ENCODE measurements at places on chromosomes 7 and 10.

GRCh38 chr7:101081432-101081831 lies 3.8 kb upstream of the TRIM56 start:
- no peak for DNase-seq

GRCh38 chr7:32216759-32217158 lies 146.6 kb upstream of the PDE1C start:
- DNase-seq = no peak

GRCh38 chr7:84177758-84178412 lies 16.7 kb downstream of the SEMA3A start:
- no peak for DNase-seq

DNA sequence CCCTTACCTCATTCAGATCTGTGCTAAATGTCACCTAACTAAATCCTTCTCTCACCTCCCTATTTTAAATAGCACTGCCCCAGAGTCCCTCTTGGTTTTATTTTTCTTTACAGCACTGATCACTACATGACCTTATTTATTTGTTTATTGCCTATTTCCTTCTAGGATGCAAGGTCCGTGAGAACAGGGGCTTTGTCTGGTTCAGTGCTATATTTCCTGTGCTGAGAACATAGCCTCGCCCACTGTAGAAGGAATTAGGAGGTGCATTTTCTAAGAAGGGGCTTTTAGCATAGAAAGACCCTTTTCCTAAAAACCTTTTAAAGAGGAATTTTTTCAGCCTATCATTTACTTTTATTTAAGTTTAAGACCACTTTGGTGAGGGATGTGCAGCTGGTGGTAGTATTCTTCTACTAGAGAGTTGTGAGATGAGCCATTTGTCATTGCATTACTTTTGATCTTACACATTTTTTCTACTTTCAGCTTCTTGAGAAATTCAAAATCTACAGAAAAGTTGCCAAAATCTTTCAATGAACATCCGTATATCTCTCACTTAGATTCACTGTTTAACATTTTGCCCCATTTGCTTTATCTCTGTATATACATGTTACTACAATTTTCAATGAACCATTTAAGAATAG lies 13.5 kb upstream of the PCGF5 start:
- no peak for DNase-seq

DNA sequence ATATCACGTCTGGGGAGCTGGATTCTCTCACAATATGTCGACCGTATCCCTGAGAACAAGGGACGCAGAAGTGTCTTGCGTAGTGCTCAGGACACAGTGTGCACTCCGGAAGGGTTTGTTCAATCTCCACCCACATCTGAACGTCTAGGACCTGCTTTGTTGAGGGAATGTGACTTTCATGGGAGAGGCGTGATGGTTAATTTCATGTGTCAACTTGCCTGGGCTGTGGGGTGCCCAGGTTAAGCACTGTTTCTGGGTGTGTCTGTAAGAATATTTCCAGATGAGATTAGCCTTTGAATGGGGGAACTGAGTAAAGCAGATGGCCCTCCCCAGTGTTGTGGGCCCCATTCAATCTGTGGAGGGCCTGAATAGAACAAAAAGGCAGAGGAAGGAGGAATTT lies 80.4 kb upstream of the SFMBT2 start:
- DNase-seq = no peak

- DNase-seq = no peak
These were observed 1.3 kb downstream of the CYTH3 start for GRCh38 chr7:6271060-6271658.

- no peak for DNase-seq
These were observed 1.0 kb upstream of the COL13A1 start for GRCh38 chr10:69800665-69801064.

DNA sequence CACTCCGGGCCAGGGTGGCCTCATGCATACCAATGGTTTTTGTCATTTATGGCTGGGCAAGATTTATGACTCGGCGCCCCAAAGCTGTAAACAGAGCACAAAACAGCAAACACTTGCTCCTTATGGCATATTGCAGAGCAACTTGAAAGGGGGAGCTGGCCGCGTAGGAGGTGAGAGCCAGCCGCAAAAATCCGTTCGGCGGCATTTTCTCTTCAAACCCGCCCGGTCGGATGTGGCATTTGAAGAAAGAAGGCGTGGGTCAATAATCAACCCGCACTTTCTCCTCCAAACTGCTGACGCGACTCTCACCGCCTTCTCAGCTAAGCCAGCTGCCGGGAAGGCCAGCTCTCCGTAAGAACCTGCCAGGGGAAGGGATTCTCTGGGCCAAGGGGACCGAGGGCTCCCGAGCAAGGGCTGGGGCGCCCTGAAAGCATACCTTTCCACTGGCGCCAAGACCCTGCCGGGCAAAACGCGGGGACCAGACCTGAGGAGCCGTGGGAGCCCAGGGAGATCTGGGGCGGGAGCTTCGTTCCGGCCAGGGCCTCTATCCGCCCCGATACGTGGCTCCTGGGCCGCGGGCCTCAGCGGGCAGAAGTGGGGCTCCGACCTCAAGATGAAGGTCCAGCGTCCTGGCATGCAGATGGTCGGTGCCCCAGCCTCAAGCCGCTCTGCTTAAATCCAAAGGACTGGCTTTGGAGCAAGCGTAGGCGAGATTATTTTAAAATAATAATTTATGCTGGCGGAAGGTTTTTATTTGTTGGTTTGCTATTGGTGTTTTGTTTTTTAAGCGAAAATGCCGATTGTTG lies 12.9 kb upstream of the HOXA2 start:
- no peak for DNase-seq

DNA sequence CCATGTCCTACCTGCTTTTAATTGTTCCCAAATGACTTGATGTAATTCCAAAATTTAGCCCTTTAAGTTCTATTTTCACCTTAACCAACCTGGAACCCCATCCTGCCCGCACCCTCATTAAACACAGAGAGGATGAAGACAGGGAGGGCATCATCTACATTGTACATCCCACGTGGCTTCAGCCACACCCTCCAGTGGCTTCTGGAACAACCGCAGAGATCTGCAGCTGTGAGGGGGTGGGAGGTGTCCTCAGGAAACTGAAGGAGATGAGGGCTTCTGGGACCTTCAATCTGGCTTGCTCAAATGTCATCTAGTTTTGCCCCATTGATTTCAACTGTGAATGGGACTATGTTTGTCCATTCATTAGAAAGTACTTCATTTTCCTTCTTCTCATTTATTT lies 39.0 kb downstream of the AKR1B1 start:
- no peak for DNase-seq

- DNase-seq = no peak
These were observed 147.1 kb downstream of the RNF216 start for GRCh38 chr7:5634107-5634950.

- DNase-seq = no peak
These were observed 230.9 kb downstream of the CREB5 start for GRCh38 chr7:28643188-28643569.

DNA sequence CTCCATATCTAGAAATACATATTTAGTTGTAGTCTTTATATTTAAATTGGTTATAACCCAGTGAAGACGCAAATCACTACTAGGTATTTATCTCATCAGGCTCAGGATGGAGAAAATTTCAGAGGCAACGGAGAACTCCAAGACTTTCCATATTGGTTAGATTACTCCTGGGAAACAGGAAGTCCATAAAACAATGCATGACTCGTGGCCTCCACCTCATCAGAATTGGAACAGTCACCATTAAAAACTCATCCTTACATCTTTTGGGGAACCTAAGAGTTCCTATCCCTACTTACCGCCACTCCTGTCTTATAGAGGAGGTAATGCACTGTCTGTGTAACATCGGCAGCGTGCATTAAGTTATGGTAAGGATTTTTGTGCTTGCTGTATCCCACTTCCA lies 177.6 kb downstream of the PPP1R17 start:
- no peak for DNase-seq

DNA sequence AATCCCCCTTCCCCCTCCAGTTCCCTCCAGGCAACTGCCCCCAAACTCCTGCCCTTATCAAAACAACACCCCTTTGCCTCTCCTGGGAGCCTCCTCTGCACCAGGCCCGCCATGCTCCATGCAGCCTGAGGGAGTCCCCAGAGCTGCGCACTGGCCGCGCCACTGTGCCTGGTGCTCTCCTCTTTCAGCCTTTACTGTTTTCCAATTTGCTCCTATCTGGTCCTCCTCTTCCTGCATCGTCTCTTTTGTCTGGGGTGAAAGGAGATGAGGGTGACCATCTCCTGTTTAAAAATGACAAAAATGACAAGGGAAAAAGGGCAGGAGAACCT lies 165.8 kb upstream of the ADCY1 start:
- no peak for DNase-seq

GRCh38 chr10:72906446-72906845 lies 12.9 kb downstream of the OIT3 start:
- no peak for DNase-seq

GRCh38 chr10:78634835-78635234 lies 433.9 kb upstream of the ZMIZ1 start:
- no peak for DNase-seq

- no peak for DNase-seq
These were observed 21.5 kb downstream of the C10orf105 start for GRCh38 chr10:71697938-71698709.

DNA sequence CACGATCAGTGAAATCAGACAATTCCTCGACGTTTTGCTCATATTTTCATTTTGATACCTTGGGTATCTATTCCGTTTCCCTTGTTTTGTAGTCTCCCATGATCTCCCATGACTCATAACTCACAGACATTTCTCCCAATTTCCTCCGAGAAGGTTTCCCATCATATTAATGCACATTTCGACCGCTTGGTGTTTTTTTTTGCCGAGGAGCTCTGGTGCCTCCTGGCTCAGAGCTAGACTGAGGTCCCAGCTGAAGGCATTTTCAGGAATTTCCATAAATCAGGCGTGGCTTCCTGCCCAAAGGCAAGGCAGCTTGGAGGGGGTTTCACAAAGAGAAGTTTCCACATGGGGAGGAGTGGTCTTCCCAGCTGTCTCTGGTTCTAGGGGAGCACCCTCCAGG lies 148.2 kb upstream of the TNS3 start:
- DNase-seq = no peak

- DNase-seq = no peak
These were observed 1244.8 kb upstream of the SORCS1 start for GRCh38 chr10:108409306-108409705.

- DNase-seq = no peak
These were observed 219.4 kb downstream of the ANK3 start for GRCh38 chr10:60170250-60170649.

DNA sequence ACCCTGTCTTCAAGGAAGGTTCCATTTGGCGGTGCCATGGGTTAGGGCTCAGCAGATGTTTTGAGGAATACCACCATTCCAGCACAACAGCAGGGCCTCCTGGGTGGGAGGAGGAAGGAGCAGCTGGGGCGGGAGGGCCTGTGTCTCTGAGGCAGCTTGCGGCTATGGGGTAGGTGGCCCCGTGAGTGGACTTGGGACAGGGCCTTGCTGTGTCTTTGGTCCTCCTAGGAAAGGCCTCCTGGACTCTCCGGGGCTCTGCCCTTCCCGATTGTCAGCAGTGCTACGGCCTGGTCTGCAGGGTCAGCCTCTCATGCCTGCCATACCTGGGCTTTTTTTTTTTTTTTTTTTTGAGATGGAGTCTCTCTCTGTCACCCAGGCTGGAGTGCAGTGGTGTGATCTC lies 96.7 kb downstream of the PAXIP1 start:
- DNase-seq = no peak

- DNase-seq = no peak
These were observed 75.3 kb downstream of the MKI67 start for GRCh38 chr10:128050936-128051335.

DNA sequence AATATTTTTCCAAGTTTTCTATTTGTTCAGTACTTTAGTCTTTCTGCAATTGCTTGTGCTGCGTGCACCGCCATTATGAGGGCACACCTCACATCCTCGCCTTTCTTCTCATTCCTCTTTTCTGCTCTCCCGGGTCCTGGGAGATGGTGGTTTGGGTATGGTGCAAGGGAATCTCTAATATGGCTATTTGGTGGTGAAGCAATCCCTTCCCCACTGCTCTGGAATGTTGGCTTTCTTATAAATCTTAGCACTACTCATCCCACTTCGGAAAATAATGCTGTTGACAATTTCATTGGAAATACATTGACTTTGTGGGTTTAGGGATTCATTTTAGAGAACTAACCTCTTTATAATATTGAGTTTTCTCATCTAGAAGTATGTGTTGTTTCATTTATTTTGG lies 1.9 kb upstream of the GCK start:
- no peak for DNase-seq

DNA sequence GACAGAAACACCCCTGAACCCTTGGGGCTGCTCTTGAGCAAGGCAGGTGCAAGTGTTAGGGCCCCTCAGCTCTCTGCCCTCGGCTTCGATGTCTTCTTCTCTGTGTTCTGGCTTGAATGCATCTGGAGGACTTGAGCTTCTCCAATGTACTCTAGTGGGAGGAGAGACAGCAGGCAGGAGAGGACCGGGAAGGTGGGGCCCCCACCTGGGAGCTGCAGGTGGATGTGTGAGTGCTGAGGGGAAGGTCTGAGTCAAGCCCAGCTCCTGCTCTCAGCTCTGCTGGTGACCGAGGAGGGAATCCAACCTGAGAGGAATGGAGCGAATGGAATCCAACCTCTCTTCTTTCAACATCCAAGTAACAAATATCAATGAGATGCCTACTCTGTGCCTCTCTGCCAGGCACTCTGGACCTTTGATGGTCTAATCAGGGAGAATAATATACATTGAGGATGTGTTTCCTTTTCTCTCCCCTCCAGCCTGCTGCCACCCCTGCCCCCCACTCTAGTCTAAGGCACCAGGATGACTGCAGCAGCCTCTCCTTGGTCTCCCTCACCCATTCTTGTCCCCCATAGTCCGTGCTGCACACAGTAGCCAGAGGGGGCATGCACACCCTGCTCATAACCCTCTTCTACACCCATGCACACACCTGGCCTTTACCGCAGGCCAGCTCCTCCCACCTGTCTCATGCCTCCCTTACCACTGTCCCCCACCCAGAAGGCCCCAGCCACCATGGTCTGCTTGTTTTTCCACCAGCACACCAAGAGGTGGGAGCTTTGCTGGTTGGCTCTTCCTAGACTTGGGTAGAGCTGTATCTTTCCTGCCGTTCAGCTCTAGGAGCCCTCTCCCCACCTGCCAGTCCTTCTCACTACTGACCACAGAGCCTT lies 13.6 kb downstream of the TBATA start:
- DNase-seq = no peak

DNA sequence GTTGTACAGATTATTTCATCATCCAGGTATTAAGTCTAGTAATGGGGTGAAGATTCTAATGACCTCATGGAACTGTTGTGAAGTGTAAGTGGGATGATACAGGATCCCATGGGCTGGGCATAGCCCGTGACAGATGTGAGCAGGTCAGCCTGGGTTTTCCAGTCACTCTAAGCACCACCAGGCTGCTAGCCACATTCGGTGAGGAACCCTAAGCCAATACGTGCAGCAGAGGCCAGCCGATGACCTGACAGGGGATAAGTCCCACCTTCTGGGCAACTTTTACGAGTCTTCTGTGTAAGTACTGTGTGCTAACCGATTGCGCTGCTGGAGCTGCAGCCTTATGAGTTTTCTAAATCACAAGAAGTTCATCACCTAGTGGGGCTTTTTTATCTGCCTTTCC lies 7.3 kb downstream of the ZNF503 start:
- DNase-seq = no peak

- DNase-seq = no peak
These were observed 13.3 kb upstream of the CNNM1 start for GRCh38 chr10:99315853-99316252.

Data from stimulated activated CD4-positive, alpha-beta T cell treated with anti-CD3 and anti-CD28 coated beads, Interleukin-1b, Interleukin-23, amount 100 ng/mL, for 1 hour (primary cell).